Skin of body (tissue), 3 donors: ENCODE measurements at places on chromosomes 2 and 18. TPM values are rescaled to one million over a fixed set of nuclear protein-coding genes. Genes with fewer than 3 reads are reported as not detected.

GRCh38 chr2:226213717-226214116 is 585.9 kb downstream of the IRS1 start:
- DNase-seq: peak; percentile 18

DNA sequence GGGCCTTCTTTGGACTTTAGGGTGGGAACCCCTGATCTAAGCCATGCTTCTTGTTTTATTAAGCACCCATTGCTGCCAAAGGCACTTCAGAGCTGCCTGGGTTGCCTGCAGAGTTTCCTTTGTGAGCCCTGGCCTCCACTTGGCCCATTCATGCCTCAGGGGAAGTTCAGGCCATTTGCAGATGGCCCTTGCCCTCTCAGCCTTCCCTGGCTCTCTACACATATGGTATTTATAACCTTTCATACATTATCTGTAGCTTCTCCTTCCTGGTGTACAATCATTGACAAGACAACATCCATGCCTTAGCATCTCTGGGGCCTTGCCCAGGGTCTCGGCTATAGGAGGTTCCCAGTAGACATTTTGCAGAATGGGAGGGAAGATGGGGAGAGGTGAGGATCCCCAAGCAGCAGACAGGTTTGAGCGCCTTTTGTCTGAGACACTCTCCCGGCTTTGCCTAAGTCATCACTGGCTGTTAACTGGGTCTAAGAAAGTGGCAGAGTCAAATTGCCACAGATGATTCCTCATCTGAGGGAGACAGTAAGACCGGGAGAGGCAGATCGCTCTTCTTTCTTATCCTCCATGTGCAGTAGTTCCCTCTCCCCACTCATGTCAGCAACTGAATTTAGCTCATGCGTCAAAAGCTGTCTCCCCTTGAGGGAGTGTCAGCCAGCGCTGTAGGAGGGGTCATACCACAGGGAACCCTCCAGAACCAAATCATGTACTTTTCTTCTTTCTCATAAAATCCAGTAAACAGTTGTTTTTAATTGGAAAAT is 2.7 kb downstream of the EHD3 start:
- DNase-seq: no peak

GRCh38 chr2:44944102-44944951 is 2.8 kb downstream of the SIX3 start:
- no peak for DNase-seq

Gene RBMS1
- 112 TPM for total RNA-seq

- DNase-seq: no peak
These were observed 10.9 kb upstream of the PRKCE start for GRCh38 chr2:45640576-45640975.

- DNase-seq: no peak
These were observed 60.6 kb upstream of the ATP8B1 start for GRCh38 chr18:57863706-57864105.

- DNase-seq: no peak
These were observed 224.1 kb downstream of the SS18 start for GRCh38 chr18:25866331-25866730.

Gene GREB1L
- 4.2 TPM for total RNA-seq

DNA sequence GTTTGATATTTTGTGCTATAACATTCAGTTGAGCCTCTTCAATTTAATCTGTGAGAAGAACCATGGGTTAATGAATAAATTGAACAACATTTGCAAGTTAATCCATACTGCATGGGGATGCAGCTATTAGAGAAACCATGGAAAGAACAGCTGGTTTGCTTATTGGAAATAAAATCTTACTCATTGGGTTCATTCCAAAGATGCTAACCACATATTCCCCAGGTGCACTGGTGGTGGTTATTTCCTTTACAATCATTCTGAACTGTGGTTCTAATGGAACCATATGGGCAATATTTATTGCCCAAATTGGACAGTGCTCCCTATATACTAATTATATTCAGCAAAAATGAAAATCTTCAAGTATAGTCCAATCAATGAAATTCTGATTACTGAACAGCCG is 1200.4 kb upstream of the CDH2 start:
- DNase-seq: no peak

DNA sequence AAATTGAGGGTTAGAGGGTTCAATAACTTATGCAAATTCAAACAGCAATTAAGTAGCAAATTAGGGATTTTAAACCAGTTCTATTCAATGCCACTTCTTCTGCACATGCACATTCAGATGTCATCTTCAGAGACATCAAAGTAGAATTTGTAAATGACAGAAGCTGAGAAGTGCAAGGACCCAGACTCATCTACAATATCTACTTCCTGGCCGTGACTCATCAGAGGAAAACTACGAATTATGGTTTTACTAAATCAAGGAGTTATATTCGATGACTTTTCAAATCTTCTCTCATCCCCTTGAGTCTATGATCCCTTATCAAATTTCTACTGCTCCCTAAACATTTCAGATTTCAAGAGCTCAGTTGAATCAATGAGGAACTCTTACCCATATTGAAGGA is 20.0 kb upstream of the STAT4 start:
- DNase-seq: no peak

Gene CLEC4F
- 0.10 TPM for total RNA-seq

Gene SLC4A3
- total RNA-seq: 2.5 TPM

Gene KCNG3
- total RNA-seq: 0.20 TPM

DNA sequence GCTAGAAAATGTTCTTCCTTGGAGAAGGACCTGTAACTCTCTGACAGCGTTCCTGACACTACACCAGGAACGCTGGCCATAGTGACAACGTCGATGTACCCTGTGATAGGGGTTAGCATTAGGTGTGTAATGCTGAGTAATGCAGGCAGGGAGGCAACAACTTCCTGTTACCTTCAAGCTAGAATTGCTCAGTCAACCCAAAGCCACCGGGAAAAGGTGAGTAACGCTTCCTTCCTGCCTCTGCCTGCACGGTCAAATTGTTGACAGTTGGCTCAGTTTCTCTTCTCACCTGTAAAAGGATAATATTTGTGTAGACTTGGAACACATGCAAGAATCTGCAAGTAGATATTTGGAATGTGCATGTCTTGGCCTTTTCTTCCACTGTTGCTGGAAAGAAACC is 12.7 kb downstream of the FAM110C start:
- DNase-seq: no peak

- no peak for DNase-seq
These were observed 111.3 kb downstream of the HDAC4 start for GRCh38 chr2:239289545-239289944.

Gene PIEZO2
- 51.0 TPM for total RNA-seq

- peak; percentile 56 for DNase-seq
These were observed 146.7 kb downstream of the PARD3B start for GRCh38 chr2:204691911-204692510.

GRCh38 chr2:59083075-59083828 is 842.1 kb upstream of the FANCL start:
- no peak for DNase-seq

Gene AKAIN1
- not detected for total RNA-seq

- no peak for DNase-seq
These were observed 4.9 kb downstream of the KDM3A start for GRCh38 chr2:86446060-86446459.

DNA sequence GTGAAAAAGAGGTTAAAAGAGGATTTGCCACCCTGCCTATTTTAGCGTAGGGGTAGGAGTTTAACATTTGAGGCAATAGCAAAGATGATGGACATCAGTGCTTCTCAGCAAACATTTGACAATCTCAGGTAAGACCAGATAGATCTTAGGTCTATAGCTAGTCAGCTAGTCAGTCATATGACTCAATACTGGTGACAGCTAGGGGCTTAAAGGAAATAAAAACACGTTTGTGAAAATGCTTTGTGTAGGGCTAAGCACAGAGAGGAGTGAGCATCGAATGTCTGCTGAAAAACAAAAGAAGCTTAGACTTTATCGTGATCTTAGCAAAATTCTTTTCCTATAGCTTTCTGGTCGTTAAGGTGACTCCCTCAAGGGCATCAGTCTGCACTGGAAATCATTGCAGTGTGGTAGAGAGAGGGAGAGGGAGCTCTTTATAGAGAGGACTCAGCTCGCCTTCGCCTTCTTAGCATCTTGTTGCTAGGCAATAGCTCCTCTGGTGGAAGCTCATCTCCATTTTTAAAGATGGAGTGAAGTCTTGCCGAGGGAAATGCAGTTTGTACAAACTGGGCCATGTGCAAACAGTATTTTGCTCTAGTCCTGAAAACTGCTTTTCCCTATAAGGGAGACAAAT is 62.8 kb upstream of the SLC38A11 start:
- no peak for DNase-seq

Gene UGT1A4
- total RNA-seq: not detected

DNA sequence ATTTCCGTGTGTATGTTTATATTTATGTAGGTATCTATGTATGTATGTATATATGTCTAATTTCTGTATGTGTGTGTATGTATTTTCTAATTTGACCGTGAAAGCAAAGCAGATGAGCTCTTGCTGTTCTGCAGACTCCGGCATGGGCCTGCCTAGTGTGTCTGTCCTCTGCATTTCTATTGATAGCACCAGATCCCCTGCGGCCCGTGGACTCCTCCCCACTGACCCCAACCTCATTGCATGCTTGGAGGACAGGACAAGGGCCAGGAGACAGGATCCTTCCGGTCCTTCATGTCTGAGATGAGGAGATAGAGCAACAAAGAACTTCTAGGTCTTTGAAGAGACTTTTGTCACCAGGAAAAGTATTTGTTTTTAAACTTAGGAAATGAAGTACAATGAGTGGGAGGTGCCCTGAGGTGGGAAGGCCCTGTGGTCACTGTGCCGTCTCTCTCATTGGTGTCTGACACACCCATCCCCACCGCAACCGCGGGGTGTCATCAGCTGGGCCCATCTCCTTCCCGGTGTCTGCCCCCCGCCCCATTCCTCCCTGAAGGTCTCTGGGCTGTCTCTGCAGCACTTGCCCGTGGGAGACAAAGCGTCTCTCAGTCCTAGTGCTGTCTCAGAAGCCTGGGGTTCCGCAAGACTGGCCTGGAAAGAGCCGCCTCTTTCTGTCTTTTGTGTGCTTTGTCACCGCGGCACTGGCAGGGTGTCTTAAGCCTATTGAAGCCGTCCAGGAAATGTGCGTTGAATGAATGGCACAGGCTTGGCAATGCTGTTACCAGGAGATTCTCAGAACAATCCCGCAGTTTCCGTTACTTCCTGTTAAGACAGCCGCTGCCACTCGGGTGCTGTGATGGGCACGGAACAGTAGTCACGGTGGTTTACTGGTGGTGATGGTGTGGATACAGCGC is 216.4 kb downstream of the AGAP1 start:
- no peak for DNase-seq

GRCh38 chr2:43984533-43984932 is 11.3 kb downstream of the LRPPRC start:
- DNase-seq: no peak

- DNase-seq: no peak
These were observed 49.1 kb upstream of the DOCK10 start for GRCh38 chr2:225091336-225091735.

- DNase-seq: no peak
These were observed 19.4 kb upstream of the ALPI start for GRCh38 chr2:232436381-232437194.

GRCh38 chr18:13377496-13377895 is 158.9 kb downstream of the LDLRAD4 start:
- no peak for DNase-seq

DNA sequence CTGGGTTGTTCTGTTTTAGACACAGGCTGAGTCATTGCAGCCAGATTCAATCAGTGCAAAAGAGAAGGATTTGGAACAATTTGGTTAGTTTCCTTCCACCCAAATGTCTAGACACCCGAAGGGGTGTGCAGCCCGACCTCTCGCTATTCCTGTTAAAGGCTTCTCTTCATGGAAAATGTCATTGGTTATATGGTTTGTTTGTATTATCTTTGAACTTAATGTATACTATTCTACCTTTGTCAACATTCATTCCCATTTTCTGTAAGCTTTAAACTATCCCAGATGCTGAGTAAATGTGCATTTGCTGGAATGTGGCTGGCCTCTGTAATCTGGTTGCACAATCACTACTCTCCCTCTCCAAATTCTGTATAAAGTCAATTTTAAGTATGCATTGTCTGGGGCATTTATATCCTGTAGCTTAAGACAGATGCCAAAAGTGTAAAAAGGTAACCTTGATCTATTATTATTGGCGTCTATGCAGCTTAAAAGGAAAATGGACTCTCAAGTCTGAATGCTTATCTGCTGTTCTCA is 80.4 kb upstream of the RND3 start:
- DNase-seq: peak; percentile 64

DNA sequence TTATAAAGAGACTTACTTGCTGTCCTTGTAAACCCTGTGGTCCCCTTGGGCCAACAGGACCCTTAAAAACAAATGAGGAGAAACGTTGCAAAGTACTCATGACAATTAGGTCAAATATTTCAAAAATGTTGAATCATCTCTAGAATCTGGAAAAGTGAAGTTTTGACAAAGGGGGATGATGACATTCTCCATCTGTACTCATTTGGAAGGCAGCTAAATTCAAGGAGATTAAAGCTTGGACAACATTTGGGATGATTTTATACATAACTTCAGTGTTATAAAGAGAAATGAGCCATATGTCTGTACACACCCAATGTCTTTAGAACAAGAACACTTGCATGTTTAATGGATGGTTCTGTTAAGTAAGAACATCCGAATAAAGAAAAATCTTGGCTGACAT is 92.9 kb downstream of the COL5A2 start:
- DNase-seq: peak; percentile 95
